ENCODE measurements at places on chromosomes 1 and 21.

GRCh38 chr1:53074313-53075154 lies 12.5 kb downstream of the PODN start:
- DNase-seq = no peak

DNA sequence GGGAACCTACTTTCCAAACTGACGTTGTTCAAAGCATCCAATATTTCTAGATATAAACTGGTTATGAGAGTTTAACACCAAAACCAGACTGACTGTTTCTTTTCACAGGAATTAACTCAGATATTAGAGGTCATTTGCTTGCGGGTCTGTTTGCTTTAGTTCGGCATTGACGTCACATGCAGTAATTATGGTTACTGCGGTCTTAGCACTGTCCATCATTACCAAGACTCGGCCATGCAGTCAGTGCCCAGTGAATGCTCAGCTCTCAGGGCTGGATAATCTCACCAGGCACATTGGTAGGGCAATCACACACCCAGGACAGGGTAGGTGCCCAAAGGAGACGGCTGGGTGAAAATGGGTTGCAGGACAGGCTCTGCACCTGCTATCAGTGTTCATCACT lies 9.9 kb upstream of the F3 start:
- no peak for DNase-seq

DNA sequence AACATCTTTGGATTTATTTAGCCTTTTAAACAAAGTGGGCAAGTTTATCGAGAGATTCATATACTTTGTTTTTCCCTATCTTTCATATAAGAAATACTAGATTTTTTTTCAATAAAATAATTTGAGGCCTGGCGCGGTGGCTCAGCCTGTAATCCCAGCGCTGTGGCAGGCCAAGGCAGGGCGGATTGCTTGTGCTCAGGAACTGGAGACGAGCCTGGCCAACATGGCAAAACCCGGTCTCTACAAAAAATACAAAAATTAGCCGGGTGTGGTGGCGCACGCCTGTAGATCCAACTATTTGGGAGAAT lies 1.6 kb upstream of the CDC14A start:
- DNase-seq = no peak

DNA sequence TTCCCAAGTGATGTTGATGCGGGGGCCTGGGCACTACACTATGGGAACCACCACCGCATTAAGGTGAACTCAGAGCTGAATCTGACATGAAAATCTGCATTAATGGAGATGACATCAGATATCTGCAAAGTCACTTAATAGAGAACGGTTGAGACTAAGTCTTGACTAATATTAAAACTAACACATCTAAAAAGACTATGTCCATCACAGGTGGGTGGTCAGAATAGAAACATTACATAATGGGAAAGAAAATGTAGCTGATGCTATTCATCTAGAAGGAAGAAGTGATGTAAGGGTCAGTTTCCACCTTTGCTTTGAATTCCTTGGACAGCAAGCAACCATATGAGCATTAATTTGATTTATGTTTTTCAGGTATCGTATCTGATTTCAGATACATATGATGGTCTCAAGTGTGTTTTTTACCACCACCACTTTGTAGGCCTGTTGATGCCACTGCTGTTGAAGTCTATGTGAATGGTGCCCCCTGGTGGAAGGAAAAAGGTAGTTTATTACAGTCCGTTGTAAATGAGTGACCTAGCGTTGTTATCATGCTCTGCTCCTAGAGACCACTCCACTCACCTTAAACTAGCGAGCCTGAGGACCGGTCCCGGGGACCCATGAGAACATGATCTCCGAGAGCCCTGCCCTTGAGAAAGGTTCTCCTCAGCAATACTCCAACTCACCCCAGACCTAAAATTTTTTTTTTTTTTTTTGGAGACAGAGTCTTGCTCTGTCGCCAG lies 73.5 kb downstream of the BACH1 start:
- DNase-seq = no peak

DNA sequence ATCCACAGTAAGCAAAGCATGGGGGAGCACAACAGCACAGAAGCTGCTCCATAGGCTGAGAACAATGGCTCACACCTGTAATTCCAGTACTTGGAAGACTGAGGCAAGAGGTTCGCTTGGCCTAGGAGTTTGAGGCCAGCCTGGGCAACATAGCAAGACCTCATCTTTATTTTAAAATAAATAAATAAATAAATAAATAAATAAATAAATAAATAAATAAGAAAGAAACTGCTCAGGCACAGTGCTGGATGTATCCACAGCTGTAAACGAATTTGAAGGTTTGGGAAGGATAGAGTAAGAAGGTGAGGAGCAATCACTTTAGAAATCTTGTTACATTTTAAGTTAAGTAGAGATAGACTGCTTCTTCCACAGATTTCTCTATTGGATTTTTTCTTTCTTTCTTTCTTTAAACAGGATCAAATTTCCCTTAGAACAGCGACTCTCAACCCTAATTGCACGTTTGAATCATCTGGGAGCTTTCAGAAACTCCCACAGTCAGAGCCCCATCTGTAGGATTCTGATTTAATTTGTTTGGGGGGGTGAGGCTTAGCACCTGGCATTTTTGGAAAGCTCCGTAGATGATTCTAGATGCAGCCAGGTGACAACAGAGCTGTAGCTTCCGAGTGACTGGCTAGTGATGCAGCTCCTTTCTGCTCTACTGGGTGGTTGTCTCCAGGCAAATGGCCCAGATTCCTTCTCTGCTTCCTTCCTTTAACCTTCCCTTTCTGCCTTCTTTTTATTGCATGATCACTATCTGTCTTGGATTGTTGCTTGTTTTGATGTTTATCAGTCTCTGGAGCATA lies 53.5 kb downstream of the S1PR1 start:
- DNase-seq = no peak
